ENCODE measurements at places on chromosomes 3 and 15.
A peak's percentile ranks its signal among the peaks of the same experiment; 100 is the strongest.

DNA sequence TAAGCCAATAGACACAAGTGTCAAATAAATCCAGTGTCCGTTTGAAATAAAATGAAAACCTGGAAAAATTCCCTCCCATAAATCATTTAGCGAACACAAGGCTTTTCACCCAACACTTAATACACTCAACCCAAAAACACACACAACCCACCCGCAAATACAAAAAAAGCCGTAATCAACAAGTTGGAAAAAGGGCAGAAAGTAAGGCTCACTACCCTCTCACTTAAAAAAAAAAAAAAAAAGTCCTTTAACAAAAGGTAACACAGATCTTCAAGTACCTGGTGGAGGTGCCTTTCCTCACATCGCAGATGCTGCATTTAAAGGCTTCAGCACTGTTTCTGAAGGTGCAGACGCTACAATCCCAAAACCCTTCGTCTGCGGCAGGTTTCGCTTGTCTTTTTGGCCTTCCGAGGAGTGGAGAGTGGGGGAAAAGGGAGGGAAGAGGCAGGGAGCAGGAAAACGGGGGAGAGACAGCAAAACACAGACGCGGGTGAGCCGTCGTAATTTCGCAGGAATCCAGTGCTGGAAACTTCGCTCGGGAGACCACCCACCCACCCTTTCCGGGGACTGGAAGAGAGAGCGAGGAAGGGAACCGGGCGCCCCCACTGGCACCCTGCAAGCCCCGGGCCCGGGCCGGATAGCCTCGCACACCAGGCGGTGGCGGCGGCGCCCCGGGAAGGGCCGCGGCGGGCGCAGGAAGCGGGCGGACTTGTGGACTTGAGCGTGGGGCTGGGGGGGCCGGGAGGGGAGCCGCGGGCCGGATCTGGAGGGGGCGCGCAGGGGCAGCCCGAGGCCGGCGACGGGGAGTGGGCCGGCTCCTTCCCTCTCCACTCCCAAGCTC, 401.8 kb downstream of the SHQ1 start:
- peak; percentile 45 for DNase-seq

GRCh38 chr3:168096210-168096652, 507 bp upstream of the GOLIM4 start:
- DNase-seq, result peak; percentile 83

DNA sequence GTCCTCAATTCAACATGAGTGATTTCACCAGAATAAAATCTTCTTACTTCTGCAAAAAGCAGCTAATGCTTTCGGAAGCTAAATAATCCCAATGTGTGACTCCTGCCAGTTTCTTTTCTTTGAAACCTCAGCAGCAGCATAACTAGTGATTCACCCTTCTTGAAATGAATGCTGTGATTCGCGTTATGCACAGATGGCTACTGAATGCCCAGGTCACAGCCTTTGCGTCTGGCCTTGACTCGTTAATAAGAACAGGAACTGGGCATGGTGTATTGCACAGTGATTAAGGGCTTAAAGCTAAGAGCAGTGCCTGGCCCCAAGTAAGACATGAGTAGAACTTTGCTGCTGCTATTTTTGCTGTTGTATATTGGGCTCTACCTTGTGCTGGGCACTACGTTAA, 19.0 kb downstream of the CGNL1 start:
- DNase-seq, result peak; percentile 86

DNA sequence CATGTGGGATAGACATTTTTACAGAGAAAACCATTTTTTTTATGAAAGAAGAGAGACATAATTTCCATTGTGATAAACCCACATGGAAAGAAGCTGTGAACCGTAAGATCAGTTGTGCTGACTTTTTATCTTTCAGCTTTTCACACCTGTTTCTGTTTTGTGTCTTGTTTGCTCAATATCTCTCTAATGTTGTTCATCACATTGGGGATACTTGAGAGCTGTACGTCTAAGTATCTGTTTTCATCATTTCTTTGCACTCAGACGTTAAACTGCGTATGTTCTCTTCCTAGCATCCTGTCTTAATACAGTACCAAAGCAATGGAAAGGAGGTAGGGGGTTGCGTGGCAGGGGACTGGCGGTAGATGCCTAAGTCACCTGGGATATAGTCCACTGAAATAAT, 449.0 kb downstream of the NAALADL2 start:
- DNase-seq, result no peak

- DNase-seq, result no peak
Observed at GRCh38 chr15:92541291-92542200, 114.0 kb downstream of the FAM174B start.

DNA sequence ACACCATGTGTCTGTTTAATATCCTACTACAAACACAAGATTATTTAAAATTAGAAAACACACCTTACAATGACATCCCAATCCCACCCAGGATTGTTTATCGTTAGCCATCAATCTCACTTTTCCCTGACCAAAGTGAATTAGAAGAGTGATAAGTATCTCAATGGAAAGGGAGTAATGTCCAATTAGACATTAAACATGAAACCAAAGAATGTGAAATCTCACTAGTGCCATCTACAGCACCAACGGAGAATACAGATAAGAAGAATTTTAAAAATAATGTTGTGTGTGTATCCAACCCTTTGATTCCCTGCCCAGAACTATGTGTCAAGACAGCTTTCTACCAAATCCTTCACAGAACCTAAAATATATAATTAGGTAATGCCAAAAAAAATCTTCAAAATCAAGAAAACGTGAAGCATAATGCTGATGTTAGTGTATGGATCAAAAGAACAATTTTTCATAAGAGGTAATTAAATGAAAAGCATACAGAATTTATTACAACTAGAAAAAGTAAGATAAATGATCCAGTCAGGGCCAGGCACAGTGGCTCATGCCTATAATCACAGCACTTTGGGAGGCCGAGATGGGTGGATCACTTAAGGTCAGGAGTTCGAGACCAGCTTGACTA, 64.2 kb downstream of the SCAPER start:
- DNase-seq, result peak; percentile 21

DNA sequence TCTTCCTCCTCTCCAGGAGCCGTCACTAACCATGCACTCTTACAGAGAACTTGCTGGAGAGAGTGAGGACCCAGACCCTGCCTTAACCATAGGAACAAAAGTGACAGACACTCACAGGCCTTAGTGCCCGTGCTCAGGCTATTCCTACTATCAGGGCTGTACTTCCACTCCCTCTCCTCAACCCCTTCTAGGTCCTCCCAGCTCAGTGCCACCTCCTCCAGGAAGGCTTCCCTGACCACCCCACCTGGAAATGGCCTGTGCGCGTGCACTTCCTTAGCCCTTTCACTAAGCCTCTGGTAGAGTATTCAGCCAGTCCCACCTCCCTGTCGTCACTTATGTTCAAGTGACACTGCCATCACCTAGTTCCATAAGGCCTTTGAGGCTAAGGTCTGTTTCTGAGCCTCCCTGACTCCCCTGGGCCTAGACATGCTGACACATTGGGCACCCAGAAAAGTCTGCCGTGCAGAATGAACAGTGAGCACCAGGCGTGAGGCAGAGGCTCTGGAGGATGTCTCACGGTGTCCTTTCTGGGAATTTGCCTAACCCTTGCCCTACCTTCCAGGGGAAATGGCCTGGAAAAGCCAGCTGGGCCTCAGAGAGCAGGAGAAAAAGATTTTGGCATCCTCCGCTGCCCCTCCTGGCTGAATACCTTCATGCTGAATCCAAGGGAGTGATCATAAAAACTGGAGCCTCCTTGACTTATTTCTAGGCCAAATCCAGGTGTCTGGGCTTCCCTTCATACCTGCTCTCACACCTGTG, 108.6 kb upstream of the SMAD3 start:
- DNase-seq, result no peak

GRCh38 chr15:69224383-69224782, 63.9 kb downstream of the GLCE start:
- no peak for DNase-seq

DNA sequence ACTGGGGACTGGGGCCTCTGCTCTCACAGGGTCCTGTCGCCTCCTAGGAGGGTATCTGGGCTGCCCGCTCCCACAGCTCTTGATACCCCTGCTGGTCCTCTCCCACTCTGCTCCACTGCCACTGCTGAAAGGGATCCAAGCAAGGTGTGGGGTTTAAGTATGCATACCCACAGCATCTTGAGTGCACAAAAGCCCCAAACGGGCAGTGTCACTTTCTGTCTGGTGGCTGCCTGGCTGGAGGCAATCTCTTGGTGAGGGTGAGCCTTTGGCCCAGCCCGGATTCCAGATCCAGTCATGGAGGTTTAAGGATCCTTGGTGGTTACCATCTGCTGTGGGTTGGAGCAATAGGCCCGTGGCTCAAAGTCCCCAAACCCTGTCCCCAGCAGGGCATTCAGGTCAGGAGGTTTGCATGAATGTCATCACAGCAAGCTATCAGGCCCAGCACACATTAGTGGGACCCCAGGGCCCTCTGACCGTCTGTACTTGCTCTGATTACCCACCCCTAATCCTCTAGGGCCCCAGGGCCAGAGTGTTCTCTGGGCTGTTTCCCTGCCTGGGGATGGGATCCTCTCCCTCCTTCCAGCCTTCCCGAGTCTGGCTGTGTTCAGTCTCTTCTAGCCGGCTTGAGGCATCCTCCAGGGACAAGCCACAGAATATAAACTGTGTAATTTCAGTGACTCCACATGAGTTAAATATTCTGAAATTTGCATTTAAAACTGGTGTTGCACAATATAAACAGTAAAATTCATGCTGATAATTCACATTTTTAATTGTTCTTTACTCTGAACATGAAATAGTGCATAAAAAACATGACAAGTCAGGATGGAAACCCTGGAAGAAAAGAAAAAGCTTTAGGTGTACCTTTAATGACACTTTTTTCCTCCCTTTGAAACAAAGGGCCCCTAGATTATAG, 4.9 kb upstream of the TJP1 start:
- no peak for DNase-seq

- no peak for DNase-seq
Observed at GRCh38 chr15:85795337-85796305, 896 bp upstream of the KLHL25 start.

DNA sequence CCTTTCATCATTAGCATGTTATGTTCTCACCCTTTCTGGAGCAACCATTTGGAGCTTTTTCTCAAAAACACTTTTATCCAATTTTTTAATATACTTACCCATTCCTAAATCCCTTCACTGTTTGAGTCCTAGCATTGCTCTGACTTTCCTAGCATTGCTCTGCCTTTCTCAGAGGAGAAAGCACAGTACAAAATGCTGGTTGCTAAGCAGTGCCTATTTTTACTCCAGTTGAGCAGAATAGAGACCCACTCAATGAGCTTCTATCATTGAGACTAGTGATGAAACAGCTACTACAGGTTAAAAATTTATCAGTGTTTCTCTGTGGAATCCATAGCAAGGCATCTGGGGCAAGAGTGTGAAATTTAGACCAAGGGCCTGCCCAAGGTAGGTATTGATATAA, 21.8 kb upstream of the IL1RAP start:
- no peak for DNase-seq

- no peak for DNase-seq
Observed at GRCh38 chr3:70561796-70562195, 249.4 kb upstream of the MDFIC2 start.

- DNase-seq, result no peak
Observed at GRCh38 chr15:70032509-70032908, 65.2 kb downstream of the TLE3 start.

GRCh38 chr3:141725036-141725435, 13.1 kb upstream of the RNF7 start:
- no peak for DNase-seq

- no peak for DNase-seq
Observed at GRCh38 chr15:84697236-84697990, 18.5 kb downstream of the SEC11A start.

DNA sequence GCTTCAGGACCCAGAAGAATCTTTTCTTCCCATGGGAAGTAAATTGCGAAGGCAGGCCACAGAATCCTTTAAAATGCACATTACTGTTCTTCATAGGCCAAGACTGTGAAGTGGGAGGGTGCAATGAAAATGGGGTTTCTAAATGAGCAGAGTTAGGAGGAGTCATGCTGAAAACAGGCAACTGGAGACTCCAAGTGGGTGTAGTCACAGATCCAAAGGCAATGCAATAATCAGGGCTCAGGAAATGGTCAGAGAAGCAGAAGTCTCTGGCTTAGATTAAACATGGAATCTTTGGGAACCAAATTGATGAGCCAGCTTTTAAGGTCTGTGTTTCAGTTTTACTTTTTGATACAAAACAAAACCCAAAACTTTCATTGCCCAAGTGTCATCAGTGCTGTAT, 37.6 kb downstream of the HHLA2 start:
- no peak for DNase-seq

DNA sequence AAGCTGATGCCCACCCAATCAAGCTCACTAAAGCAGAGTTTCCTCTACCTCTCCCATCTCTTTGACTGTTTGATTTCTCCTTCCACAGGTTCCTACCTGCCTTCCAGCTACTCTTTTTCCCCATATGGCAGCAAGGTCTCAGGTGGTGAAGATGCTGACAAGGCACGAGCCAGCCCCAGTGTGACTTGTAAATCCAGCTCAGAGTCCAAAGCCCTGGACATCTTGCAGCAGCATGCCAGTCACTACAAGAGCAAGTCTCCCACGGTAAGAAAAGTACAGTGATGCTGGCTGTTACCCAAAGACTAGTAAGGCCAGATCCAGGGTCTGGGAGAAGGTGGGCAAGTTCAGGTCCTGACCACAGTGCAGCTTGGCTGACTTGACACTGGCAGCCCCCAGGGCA, 95.3 kb downstream of the RBPMS2 start:
- DNase-seq, result no peak

DNA sequence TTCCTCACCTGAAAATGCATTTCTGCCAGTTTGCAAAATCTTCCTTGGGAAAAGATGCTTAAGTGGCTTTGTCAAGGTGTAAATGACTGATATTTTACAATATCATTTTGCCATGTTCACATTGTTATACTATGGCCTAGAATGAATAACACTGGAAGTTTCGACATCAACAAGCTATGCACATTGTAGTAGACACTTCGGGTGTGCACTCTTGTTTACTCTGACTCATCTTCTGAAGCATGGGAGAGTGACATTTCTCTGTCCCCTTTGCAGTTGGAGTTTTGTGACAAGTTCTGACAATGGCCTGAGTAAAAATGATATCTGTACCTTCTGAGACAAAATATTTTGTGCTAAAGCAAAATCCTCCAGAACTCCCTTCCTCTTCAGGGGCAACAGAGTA, 567.0 kb upstream of the RGMA start:
- no peak for DNase-seq

DNA sequence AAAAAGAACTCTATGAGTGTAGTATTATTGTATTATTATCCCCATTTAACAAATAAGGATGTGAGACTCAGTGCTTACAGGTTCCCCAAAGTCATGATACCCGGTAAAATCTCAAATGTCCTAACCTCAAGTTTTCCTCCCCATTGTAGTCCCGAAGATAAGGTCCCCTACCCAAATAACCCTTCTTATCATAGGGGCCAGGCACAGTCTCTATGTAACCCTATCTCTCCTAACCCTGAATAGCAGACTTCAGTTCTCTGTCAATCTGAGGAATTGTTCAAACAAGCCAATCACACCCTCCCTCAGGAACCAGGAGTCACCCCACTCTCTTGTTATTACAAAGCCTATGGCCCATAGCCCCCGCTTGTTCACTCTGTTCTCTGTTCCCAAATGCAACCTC, 10.5 kb upstream of the SUSD5 start:
- no peak for DNase-seq

- no peak for DNase-seq
Observed at GRCh38 chr3:183031826-183032225, 51.5 kb upstream of the DCUN1D1 start.

Data from MV-4-11 (cell line).